Fibroblast of skin of left biceps (primary cell): ENCODE measurements at places on chromosomes 5 and 9.

DNA sequence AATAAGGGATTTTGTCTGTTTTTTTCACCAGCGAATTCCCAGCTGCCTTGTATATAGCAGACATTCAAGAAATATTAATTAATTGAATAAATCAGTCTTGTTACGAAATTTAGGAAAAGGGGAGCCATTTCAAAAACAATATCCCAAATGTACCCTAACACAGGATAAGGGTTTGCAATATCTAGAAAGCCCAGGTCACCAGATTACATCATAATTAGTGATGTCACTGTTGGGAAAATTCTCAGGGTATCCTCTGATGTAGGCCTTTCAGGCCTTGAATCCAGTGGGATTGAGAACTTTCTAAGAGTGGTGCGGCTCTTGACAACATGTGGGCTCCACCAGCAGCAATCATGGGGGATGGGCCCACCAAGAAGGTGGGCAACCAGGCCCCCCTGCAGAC, at the start of gene ACTL7A:
ACTL7A (plus strand) TSS at position 270 of the 400 bp plus-strand sequence; CDS start at position 327, 57 bp downstream.
- no peak for DNase-seq

DNA sequence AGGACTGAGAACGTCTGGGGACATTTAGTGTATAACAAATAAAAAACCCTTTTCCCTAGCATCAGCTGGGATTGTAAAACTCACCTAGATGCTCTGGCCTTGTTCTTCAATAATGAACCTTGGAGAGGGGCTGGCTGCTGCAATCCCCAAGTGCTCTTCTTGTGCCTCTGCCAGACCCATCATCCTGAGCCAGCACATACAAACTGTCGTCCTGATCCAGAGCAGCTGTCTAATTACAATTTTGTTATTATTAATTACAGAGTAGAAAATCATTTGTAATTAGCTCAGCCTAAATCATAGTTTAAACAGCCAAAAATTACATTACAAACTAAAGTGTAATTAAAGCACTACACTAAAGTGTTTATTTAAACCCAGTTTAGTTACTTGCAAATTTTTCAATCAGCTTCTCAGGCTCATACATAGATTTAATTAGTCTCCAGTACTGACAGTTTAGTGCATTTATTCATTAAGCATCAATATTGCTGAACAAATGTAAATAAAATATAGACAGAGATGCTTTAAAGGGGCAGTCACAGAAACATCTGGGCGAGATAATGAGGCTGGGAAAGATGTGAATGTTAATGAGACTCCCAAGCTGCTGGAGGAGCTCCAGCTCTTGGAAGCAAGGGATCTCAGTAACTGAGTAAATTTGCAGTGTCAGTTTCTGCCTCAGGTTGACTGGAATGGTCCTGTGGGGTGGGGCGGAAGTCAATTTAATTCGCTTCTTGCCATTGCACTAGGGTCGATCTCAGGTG, 632.3 kb upstream of the TLE4 start:
- no peak for DNase-seq

DNA sequence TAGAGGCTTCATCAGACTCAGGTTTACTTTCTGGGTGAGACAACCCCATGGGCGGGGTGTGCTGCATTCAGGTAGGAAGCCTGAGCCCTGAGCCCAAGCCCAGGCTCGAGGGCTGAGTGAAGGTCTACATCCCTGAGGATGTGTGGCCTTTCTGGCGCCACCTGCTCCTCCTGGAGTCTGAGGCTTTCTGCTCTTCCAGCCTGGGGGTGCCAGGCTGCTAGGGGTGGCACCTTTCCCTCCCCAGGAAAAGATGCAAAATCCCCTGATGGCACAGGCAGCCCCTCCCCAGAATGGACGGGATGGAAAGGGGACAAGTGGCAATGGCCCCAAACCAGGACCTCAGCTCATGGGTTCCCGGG, 44.4 kb upstream of the PRRC2B start:
- DNase-seq = no peak

DNA sequence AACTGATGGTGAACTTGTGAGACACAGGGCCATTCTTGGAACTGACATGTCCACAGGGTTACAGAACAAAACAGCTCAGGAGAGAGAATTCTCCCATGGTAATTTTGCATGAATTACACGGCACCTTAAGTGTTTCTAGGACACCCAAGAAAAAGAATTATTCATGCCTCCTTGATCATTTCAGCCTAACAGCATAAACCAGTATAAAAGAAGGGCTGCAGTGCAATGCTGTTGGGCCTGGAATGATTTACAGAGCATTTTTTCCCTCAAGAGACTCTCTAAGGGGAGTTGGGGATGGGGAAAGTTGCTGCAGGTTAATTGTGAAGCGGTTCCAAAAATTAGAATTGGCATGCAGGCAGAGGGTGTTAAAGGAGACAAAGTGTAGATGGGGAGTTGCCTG, 136.4 kb upstream of the FBXL7 start:
- DNase-seq = no peak

DNA sequence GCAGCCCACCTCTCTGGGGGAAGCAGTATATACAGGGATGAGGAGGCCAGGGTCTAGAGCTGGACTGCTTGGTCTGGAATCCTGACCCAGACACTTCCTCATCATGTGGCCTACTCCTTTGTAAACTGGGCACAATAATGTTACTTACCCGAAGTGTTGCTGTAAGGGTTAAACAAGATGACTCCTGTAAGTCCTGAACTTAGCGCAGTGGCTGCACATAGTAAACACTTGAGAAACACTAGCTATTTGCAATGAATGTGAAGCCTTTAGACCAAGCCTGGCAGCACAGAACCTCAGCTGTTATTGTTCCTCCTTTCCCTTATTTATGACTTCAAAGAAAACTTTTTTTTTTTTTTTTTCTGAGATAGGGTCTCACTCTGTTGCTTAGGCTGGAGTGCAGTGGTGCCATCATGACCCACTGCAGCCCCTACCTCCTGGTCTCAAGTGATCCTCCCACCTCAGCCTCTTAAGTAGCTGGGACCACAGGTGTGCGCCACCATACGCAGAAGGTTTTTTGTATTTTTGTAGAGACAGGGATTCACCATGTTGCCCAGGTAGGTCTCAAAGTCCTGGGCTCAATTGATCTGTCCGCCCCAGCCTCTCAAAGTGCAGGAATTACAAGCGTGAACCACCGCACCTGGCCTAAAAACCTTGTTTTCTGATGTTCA, 96.2 kb upstream of the IL6ST start:
- DNase-seq = no peak

DNA sequence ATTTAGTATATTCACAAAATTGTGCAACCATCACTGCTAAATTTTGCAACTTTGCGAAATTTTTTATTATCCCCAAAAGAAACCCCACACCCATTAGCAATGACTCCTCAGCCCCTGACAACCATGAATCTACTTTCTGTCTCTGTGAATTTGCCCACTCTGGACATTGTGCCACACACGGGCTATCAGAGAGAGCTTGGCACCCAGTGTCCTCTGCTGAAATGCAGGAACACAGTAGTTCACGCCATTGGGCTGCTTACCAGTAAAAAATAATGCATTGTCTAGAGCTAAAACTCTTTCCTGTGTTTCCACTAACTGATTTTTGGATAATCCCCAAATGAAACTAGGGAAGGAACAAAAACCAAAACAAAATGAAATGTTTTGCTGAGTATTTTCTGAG, 60.0 kb downstream of the HRH2 start:
- no peak for DNase-seq

GRCh38 chr5:32406650-32407049, 37.9 kb downstream of the ZFR start:
- no peak for DNase-seq

- DNase-seq = no peak
Measured at GRCh38 chr5:54936201-54936600, 49.2 kb downstream of the ESM1 start.

- peak; percentile 18 for DNase-seq
Measured at GRCh38 chr5:179765400-179765799, 28.4 kb upstream of the LTC4S start.

DNA sequence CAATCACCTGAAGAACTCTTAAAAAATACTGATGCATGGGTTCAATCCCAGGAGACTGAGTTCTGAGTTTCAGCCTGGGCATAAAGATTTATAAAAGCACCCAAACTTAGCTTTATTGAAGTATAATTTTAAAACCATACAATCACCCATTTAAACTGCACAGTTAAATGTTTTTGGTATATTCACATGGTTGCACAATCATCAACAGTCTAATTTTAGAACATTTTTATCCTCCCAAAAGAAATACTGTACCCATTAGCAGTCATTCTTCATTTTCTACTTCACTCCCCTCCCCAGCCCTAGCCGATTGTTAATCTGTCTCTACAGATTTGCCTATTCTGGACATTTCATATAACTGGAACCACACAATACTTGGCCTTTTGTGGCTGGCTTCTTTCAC, 141.7 kb downstream of the ARSB start:
- no peak for DNase-seq

GRCh38 chr5:179609834-179610108, 13.7 kb downstream of the HNRNPH1 start:
- DNase-seq = no peak

DNA sequence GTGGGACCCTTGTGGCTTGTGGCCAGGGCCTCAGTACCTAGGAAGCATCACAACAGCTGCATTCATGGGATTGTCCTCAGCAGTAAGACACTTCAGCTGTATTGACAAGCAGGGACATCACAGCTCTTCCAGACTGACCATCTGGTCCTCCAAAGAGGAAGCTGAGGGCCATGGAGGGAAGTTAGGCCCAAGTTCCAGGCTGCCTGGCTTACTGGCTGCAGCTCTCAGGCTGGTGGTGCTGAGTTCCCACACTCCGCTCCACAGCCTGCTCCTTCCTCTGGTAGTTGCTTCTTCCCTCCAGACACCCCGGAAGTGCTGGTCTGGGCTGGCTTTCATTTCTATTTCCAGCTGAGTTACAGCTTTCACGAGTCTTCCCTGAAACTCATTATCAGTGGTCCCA, 5.7 kb upstream of the STING1 start:
- no peak for DNase-seq

DNA sequence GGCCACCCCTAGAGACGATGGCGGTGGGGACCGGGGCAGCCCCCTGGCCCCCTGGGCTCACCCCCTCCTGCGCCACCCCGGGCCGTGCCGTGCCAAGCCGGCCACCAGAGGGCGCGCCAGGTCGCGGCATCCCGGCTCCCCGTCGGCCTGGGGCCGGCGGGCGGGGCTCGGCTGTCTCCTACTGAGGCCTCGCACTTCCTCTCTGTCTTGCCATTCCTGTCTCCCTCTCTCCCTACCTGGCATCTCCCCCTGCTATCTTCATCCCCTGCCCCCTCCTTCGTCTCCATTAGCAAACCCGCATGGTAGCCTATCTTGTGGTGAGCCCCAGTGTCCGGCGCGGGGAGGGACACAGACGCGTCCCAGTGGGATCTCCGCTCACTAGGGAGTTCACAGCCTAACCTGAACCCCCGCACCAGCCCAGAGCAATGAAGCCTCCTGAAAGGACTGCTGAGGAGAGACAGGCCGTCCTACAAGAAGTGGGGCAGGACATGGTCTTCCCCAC, 29.8 kb upstream of the FABP6 start:
- no peak for DNase-seq

- peak; percentile 44 for DNase-seq
Measured at GRCh38 chr5:108983461-108984092, 235.9 kb downstream of the FER start.

GRCh38 chr5:132223861-132224260, 3.8 kb downstream of the P4HA2 start:
- DNase-seq = no peak

- no peak for DNase-seq
Measured at GRCh38 chr9:6006749-6007057, 8.7 kb downstream of the RANBP6 start.

- no peak for DNase-seq
Measured at GRCh38 chr9:4035777-4036176, 264.1 kb downstream of the GLIS3 start.

DNA sequence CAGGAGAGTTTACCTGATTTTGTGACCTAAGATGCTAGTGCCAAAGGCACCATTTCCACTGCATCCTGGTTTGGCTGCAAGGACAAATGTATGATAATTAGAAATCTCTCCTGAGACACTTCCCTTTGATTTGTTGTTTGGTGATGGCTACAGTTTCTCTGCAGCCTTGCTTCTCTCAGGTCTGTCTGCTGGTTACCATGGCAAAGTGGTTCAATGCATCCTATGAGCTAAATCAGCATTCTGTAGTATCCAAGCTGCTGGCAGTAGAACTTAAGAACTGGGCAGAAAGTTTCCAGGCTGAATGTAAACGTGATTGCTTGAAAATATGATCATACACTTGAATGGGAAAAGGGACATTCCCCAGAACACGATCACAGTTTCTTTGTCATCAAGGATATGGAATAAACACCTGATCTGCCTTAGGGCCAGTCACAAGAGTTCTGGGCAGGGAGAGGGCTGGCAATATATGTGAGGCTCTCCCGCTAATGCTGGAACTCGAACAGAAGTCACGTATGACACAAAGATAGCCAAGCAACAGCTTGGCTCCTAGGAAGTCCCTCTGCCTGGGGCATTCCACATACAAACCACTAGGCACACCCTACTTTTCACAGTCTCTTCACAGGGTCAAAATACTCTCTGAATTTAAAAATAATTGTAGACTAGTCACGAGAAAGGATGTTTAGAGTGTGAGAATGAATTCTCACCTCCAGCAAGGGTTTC, 138.1 kb upstream of the GRAMD2B start:
- no peak for DNase-seq

DNA sequence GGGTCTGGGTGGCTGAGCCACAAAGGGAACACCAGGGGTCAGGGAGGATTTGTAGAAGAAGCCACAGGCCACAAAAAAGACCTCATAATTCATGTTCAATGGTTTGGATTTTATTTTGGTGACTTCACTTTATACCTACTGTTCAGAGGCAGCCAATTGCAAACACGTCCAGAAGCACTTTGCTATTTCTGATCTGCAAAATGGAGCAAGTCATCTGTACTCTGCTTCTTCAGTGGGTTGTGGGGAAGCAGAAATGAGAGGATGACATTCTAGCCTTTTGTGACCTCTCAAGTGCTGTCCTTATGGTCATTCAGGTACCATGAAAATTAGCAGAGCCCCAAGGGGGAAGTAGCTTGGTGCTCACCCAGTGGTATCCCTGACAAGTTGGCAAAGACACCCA, 2.5 kb upstream of the KCNIP1 start:
- no peak for DNase-seq

DNA sequence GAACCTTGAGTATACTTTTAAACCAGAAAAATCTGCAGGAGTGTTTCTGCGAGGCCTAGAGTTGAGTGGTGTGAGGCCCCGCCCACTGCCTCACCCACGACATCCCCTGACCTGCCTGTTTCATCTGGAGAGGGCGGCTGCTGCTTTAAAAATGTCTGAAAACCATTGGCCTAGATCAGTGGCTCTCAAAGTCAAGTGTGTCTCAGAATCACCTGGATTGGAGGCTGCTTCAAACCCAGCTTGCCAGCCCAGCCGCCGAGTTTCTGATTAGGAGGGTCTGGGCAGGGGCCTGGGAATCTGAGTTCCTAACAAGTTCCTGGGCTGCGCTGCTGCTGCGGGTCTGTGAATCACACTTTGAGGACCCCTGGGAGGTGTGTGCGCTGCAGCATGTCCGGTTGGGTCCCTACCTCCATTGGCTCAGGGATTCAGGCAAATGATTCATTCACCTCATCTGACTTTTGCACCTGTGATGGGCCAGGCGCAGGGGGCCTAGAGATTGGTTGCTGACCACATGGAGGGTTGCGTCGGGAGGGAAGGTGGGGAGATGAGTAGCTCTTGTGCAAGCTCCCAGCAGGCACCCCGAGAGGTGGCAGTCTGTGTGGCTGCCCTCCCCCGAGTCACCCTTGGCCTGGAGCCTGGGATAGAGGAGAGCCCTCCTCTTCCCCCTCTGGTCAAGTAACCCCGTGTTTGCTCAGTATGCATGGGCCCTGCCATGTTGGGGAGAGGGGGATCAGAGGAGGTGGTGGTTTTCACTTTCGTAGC, 27.6 kb upstream of the HMCN2 start:
- DNase-seq = no peak

GRCh38 chr9:107878462-107878861, 388.9 kb upstream of the KLF4 start:
- DNase-seq = no peak
